Pulmonary artery endothelial cell (primary cell): ENCODE measurements at places on chromosomes 4 and X.

DNA sequence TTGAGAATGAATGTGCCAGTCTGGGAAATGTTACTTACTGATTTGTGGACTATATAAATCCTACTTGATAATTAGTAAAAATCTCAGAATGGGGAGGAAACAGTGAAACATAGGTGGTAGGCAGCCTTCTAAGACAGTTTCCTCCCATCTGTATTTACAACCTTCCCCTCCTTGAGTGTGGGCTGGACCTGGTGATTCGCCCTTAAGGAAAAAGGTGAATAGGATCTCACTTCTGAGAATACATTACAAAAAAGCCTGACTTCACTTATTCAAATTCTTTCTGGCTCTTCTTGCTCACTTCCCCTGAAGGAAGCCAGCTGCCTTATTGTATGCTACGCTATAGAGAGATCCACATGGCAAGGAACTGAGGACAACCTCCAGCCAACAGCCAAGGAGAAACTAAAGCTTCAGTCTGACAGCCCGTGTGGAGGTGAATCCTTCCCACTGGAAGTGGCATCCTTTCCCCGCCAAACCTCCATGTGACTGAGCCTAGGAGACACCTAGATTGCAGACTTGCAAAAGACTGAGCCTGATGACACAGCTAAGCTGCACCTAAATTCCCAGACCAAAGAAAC lies 585.0 kb downstream of the STPG2 start:
- no peak for DNase-seq

GRCh38 chr4:115927382-115927781 lies 814.0 kb upstream of the NDST4 start:
- no peak for DNase-seq

- DNase-seq = no peak
These were observed 62.3 kb upstream of the PDE5A start for GRCh38 chr4:119690871-119691270.

DNA sequence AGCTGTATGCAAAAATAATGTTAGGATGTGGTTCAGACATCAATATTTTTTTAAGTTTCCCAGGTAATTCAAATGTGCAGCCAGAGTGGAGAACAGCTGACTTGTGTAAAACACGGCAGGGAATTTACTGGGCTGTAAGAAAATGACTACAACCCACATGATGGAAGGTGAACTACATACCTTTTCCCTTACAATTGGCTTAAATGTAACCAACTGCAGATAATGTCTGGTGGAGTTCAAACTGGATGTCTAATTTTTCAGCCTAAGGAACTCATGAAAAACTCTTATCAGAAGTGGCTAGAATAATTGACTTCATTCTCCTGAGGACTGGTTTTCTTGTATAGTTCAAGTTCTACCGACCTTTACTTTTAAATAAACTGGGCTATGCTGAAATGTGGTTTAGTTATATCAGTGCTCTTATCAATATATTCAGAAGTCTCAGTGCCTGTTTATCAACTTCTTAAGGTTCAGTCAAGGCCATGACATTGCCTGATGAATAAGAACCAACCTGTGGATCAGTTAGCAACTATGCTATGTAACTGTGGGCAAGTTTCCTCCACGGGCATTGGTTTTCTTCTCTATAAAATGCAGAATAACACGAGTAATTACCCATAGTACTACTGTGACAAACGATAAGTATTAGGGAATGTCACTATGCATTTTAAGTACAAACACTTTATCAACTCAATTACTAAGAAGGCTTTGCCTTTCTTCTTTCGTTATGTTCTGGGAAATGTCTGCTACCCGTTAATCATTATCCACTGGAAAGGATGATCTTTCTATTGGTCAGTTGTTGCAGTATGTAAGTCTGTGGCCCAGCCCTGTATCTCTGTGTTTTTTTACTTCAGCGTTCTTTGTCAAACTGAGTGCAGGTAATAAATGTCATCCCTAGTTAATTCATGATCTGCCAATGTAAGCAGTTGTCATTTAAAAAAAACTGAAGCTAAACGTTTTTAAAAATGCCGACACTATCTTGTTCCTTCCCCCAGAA lies 181.6 kb downstream of the PCDH7 start:
- no peak for DNase-seq

DNA sequence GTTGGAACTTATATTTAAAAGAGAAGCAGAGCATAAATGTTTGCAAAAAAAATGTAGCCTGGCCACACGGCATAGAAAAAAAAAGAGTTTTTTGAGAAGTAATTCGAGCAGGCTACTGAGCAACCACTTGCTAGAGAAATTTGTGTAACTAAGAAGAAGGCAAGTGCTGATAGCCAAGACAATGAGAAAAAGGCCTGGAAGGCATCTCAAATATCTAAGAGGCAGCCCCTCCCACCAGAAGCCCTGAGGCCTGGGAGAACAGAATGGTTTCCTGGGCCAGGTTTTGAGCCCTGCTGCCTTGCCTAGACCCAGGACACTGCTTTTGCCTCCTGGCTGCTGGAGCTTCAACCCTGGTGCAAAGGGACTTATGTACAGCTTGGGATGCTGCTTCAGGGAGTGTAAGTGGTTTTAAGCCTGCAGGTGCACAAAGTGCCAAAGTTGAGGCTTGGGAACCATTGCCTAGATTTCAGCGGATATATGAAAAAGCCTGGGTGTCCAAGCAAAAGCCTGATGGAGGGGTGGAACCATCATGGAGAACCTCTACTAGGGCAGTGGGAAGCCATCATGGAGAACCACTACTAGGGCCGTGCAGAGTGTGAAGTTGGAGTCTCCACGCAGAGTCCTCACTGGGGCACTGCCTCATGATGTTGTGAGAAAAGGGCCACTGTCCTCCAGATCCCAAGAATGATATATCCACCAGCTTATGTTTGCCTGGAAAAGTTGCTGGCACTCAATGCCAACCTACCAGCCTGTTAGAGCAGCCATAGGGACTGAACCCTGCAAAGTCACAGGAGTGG lies 9.7 kb downstream of the TECRL start:
- DNase-seq = no peak
